ENCODE measurements at places on chromosomes 4 and X.

DNA sequence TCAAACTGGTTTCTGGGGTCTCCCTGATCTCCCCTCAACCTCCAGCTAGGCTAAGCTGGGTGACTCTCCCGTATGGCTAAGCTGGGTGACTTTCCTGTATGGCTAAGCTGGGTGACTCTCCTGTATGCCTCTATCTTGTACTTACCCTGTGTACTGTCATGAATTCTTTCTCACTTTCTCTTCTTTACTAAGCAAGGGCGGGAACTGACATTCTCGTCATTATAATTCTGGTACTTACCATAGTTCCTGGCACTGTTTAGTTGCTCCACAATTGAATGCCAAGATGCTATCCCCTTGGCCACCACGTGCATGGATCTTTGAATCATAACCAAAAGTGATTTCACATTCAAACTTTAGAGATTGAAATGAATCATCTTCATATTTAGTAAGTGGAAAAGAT lies 8.8 kb downstream of the INTU start:
- peak; percentile 11 for DNase-seq

DNA sequence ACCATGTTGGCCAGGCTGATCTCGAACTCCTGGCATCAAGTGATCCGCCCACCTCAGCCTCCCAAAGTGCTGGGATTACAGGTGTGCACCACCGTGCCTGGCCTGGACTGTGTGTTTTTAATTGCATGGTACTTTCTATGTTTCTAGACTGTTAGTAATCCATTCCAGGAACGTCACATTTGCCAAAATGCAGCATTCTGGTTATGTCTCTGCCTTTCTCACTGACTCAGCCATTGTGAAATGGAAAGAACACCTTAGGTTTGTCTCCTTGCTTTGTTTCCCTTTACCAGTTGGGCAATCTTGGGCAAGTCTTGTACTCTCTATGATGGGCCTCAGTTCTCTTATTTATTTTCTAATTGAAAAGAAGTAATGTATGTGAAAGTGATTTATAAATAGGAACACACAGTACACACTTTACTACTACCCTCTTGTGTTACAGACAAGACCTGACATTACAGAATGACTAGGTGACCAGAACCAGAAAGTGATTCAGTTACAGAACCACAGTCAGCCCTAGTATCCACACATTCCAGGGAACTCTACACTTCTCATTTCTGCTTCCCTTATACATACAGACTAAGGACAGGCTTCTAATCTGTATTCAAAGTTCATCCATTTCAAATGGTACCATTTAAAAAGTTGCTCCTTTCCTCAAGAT lies 187.1 kb downstream of the MGST2 start:
- DNase-seq, result peak; percentile 90

DNA sequence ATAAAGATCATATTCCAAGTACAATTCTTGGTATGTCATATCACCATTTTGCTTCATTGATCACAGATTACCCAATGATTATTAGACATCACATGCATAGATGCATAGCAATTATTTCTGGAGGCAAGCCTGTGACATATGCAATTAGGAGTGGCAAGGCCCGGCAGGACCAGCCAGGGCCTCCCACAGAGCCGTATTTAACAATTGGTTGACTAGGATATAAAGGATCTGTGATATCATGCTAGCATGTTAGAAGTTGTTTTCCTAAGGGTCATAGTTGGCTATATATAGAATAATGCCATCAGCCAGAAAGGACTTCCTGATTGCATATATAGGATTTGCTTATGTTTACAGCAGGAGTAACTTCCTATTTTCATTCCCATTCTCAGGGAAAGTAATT lies 103.5 kb upstream of the OTUD4 start:
- DNase-seq, result no peak

DNA sequence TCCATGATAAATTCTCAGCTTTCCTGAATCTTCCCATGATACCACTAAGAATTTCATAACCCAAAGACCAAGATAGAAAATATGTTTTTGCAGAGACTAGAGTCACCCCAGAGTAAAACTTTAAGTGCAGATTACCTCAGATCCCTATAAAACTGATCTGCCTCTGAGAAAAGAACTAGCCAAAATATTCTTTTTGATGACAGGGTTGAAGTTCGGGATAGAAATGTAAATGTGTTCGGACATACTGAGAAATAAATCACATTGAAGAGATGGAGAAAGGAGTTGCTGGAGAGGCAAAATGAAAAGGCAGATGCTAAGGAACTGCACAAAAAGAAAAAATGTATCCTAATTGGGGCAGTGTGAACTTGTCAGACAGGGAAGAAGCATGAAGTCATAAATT lies 501.8 kb downstream of the ANKRD50 start:
- no peak for DNase-seq

Measured in epithelial cell of esophagus (primary cell).